ENCODE measurements at places on chromosomes 2 and 18.
A peak's percentile ranks its signal among the peaks of the same experiment; 100 is the strongest.

GRCh38 chr2:239307221-239307569, 93.6 kb downstream of the HDAC4 start:
- DNase-seq: no peak

DNA sequence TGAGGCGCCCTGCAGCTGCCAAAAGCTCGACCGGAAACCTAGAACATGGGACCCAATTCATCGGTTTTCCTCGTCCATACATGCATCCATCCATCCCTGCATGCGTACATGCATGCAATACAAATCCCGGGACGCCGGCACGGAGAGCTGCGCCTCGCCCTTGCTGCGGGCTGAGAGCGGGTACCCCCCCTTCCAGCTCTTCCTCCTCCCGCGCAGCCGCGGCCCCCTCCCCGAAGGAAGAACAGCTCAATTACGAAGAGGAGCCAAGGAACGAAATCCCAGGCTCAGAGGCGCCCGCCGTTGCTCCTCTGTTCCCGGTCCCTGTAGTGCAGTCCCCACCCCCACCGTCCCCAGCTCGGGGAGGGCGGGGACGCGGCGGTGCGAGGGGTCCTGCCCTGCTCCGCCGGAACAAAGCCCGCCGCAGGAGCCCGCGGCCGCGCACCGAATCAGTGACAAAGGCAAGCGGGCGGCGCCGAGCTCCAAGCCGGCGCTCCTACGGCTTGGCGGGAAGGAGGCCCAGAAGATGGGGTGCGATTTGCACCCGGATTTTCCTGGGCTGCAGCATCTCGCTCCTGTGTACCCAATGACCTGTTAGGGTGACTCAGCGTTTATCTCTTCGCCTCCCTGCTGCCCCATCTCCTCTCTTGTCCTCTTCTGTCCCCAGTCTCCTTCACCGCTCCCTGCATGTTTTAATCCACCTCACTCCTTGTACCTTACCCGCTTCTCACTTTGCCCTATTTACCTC, 8.9 kb upstream of the POU3F3 start:
- DNase-seq: no peak

DNA sequence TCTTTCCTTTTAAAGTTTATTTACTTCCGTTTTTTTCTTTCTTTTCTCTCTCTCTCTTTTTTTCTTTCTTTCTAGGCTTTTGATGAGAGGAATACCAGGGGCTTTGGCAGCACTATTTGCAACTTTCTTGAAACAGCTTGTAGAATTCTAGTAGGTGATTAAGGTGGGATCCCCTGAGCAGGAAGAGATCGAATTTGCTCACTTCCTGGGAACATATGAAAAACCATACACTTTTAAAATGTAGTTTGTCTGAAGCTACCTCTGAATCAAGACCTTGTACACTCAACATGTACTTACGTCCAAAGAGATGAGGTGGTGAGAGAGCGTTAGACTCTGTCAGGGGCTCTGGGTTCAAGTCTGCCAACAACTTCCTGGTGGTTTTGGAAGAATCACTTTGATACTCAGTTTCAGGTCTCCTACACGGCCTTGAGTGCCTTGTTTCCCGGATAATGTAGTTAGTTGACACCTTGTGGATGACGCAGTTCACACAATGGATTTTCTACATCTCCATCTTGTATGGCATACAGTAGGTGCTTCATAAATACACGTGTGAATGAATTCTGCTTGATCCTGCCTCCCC, 229.1 kb downstream of the MYCN start:
- DNase-seq: no peak

- DNase-seq: peak; percentile 66
Observed at GRCh38 chr18:50297621-50298442, 10.3 kb upstream of the CXXC1 start.

DNA sequence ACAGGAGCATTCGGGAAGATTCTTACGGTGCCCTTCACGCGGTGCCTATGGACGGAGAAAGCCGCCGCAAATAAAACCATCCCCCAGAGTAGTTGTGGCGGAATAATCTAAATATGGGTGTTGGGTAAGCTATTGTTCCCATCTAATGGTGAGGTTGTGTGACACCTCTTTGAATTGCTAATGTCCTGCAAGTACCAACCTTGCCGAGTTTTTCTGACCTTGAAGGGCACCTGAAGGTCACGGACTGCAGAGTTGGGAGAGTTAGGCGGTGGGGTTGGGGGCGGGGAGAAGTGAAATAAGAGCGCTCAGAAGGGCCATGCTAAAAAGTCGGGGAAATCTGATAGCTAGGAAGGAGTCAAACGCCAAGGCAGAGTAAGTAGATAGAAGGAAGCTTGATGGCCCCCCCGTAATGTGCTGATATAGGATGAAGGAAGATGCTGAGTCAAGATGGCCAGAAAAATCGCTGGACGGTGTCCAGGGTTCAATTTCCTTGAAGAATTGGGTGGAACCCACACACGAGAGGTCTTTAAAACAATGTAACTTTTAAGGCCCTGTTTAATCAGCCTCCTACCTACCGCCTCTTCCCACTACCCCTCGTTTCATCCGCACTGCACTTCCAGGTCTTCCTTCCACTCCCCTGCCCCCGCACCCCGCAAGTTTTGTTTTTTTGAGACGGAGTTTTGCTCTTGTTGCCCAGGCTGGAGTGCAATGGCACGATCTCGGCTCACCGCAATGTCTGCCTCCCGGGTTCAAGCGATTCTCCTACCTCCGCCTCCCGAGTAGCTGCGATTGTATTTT, 600 bp downstream of the KATNAL2 start:
- DNase-seq: peak; percentile 35

DNA sequence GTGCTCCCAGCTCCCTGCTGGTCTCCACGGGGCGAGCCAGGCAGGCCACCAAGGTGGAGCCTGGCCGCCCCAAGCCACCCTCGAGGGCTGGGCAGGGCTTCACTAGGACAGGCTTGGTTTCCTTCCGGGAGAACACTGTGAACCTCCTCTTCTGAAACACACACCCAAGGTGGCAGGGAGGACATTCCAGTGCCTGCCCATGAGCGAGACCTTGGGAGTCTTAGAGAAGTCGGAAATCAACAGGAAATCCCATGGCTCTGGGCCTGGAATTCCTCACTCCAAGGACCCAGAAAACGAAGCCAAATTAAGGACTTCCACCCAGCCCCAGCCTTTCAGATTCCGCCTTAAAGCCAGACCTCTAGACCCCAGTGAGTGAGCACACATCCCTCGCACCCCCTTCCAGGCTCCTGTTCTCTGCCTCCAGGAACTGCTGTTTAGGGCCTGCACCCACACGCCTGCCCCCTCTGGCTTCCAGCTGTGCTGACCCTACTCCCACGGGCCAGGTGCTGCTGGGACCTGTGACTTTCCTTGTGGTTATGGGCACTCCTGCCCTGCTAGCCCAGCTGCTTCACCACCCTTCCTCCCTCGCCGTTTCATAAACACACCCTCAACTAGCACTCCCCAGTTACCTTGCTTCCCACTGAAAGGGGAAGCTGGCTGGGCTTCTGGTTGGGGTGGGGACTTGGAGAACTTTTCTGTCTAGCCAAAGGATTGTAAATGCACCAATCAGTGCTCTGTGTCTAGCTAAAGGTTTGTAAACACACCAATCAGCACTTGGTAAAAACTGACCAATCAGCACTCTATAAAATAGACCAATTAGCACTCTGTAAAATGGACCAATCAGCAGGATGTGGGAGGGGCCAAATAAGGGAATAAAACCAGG, 13.7 kb downstream of the GPR17 start:
- no peak for DNase-seq

- DNase-seq: peak; percentile 27
Observed at GRCh38 chr2:190718652-190719526, 70.0 kb downstream of the NAB1 start.

GRCh38 chr2:164824872-164825271, 16.8 kb downstream of the COBLL1 start:
- DNase-seq: no peak

GRCh38 chr2:238084761-238085160, 15.4 kb upstream of the ESPNL start:
- no peak for DNase-seq

- no peak for DNase-seq
Observed at GRCh38 chr18:75406491-75407445, 20.7 kb downstream of the SMIM21 start.

DNA sequence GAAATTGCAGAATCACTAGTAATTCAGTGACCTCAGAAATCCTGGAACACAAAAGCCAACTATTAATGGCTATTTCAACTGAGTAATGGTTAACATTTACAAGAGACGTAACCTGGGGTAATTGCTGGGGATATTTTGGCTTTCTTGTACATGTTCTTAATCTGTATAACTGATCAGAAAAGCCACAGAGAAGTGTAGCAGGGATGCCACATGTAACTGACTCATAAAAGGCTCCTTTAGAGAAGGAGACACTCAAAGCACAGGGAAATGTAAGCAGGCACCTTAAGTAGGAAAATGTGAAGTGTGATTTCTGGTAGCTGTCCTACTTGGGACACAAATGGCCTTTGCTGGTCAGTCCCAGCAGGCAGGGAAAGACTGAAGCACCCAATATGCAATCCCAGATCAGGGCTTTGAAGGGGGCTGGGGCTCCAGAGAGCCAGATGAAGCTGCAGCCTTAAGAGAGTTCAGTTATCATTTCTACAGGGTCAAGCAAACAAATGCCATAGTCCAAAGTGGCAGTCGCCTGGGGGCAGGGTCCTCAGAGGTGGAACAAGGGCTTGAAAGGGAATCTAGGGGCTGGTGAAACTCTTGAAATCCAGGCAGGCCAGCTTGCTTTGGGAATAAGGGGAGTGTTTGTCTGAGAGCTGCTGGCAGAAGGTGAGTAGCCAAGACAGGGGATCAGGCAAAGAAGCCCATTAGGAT, 7.2 kb upstream of the SPOPL start:
- no peak for DNase-seq

DNA sequence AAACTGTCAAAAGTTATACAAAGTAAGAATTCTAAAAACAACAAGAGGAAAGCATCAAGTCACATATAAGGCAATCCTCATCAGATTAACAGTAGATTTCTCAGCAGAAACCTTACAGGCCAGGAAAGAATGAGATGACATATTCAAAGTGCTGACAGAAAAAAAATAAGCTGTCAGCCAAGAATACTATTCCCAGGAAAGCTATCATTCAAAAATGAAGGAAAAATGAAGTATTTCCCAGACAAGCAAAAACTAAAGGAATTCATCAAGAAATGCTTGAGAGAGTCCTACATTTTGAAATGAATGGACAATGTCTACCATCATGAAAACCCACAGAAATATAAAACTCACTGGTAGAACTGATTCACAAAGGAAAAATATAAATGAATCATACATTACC, 268.9 kb upstream of the OSR1 start:
- no peak for DNase-seq

GRCh38 chr2:161421686-161422085, 5.6 kb downstream of the TBR1 start:
- DNase-seq: no peak

DNA sequence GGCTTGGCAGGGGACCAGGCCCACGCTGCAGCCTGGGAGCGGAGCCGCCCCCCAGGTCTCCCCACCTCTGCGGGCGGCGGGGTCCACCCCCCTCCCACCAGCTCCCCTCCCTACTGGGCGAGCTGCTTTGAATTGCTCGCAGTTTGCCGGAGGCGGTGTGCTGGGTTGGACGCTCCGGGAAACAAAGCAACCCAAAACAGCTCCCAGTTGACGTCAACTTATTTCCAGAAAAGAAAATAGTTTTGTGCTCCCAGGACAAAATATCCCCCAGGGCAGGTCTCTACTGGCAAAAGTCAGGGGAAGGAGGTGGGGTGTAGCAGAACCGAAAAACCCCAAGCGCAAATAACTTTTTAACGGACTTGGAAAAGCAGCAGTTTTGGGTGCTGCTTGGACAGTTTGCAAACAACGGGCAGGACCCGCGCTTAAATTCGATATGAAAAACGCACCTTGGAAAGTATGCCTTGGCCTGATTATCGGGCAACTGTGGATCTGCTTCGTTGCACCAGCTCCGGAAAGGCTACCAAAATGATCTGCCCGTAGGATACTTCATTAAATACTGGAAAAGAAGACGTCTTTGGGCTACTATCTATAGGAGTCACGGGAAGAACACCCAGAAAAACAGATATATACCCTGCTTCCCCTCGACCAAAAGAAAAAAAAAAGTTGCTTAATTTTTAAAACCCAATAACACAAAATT, 2.8 kb upstream of the KCTD1 start:
- no peak for DNase-seq

DNA sequence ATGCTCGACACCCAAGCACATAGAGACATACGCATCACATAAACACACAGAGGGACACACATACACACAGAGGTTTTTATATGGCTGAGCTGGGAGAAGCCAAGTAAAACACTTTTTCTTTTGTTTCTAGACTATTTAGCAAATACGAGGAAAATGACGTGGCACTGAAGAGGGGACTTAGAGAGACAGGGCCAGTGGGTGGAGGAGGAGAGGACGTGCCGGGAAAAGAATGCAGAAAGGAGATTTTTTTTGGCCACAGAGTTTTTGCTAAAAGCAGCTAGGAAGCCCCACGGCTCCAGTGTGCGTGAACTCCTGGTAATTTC, 168.5 kb upstream of the KLF7 start:
- no peak for DNase-seq

DNA sequence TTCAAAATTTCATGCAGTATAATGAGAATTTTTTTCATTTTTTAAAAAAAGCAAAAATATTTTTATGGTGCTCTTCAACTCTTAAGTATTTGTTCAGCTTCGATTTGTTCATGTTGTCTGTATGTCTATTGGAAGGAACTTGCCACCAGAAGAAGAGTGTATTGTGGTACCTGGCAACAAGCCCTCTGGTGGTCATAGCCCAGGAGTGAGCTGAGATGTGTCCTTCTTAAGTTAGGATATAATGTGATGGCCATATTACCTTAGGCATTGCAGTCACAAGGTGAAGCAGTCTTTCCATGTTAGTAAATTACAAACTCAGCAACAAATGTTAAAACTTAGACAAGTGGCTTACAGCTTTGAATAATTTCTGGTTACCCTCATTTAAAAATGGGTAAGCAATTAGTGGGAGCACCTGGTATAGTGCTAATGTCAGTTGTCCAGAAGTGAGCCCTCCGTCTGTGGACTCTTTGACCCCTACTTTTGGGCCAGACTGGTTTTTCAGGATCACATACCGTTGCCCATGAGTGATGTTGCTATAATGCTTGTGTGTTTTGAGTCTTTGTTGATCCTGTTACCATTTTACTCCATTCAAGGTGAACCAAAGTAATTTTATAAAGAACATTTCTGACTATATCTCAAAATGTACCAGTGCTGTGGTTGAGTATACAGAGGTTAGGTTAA, 57.4 kb downstream of the MYO1B start:
- DNase-seq: peak; percentile 30

- DNase-seq: no peak
Observed at GRCh38 chr2:45167920-45168629, 158.8 kb upstream of the SIX2 start.

DNA sequence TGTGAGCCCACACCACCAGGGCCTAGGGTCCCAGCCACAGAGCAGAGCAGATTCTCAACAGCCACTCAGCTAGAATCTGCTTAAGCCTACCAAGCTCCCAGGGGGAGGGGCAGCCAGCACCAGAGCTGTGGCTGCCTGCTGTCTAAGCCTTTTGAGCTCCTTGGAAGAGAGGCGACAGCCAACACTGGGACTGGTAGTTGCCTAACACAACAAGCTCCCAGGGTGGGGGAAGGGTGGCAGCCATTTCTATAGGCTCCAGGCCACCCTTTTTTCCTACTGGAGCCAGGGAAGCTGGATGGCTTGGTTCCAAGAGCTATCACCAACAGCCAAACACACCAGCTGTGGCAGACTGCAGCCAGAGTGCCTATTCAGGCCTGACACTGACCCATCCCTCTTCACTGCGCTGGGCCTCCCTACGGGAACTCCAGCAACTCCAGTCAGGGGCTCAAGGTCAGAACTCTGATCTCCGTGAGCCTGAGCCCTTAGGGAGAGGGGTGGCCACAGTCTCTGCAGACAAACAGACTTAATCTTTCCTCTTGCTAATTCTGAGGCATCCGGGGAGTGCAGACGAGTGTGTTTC, 1824.3 kb upstream of the CELF4 start:
- peak; percentile 67 for DNase-seq
